ENCODE measurements at places on chromosomes 2 and 18.

- peak; percentile 88 for DNase-seq
These were observed 146.0 kb downstream of the SETBP1 start for GRCh38 chr18:44826418-44827259.

DNA sequence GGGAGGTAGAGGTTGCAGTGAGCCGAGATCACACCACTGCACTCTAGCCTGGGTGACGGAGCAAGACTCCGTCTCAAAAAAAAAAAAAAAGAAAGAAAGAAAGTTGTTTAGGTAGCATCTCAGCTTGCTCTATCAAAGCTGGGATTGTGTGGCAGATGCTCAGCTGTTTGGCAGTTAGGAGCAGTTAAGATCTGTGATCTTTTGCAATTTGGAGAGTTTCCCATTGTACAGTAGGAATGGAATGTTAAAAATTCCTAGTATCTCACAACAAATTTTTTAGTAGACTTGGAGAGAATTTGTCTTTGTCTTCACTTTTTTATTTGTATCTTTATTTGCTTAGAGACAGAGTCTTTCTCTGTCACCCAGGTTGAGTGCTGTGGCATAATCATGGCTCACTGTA is 122.9 kb upstream of the UNC80 start:
- no peak for DNase-seq

DNA sequence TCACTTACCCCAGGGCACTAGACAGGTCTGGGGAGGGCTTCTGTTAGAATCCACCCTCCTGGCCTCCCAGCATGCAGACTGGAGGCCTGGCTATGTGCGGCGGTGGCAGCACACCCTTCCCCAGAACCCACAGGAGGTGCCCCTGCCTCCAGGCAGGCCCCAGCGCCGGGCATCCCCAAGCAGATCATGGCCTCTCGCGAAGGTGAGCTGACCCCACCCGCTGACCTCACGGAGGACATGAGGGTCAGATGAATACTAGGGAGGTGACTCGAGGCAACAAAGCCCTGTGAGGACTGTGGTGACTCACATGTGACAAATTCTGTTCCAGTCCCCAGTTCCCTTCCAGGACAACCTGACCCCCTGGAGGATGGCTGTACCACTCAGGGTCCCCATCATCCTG is 1.9 kb downstream of the MAB21L4 start:
- DNase-seq: no peak

- no peak for DNase-seq
These were observed 46.2 kb upstream of the ITGAV start for GRCh38 chr2:186543561-186544131.

DNA sequence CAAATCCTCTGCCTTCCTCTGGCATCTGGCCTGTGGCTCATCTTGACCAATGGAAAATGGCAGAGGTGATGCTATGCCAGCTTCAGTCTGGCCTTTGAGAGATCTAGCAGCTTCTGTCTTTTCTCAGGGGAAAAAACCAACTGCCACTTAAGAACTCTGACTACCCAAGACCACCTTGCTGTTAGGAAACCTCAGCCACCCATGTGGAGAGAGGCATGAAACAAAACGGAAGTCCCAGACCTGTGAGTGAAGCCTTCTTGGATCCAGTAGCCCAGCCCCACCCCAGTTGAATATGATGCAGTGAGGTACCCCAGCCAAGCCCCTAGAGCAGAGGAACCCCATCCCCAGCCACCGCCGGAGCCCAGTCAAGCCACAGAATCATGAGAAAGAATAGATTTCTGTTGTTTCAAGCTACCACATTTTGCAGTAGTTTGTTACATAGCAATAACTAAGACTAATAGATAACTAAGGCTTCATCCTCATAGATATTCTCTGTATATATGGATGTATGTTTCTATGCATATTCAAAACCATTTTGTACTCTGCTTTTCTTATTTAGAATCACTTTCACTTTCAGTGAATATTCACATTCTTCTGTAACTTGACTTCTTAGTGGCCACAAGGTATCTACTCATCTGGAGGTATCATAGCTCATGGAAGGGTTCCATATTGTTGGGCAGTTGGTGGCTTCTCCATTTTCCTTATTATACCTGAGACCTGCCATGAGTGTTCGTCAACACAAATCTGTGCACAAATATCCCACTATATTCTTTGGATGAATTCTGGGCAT is 142.1 kb downstream of the FBXO15 start:
- no peak for DNase-seq

DNA sequence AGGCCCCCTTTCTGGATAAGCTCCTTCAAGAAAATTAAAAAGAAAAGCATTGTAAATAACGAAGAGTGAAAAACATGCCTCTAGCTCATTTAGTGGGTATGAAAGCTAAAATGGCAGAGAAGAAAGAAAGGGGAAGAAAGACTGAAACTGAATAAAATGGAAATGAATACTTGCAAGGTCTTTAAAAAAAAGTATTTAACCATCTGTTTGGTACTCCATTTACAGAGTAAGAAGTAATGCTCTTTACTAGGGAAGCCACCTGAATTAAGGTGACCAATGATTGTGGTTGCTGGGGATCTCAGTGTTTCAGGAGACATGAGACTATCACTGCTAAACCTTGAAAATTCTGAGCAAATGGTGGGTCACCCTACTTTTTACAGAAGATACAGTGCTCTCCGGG is 17.7 kb upstream of the ARL5A start:
- DNase-seq: no peak

DNA sequence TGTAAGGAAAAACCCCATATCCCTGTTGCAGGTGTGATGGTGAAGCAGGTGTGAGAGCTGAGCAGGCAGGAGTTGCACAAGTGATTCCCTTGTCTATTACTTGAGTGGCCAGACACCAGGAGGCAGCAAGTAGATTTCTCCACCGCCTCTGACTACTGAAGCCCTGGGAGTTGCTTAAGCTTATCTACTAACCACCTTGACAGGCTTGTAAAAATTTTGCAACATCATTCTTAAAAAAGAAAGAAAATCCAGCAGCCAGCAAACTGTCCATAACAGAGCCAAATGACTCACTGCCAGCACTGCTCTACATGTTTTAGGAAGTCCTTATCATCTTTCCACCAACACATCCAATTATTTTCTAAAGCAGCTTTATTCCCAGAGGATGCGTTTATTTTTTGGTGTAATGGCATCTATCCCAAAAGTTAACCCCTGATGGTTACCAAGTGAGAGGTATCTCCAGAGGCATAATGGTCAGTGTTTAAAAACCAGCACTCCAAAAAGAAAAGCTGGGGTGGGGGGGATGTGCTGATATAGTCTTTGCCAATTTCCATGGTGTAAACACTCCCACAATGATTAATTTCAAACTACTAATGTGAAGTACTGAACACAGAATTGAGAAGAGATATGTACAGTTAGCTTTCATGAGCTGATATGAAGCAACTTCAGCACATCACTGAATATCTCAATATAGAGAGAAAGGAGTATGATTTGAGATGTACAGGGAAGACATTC is 16.3 kb upstream of the GPR39 start:
- DNase-seq: no peak

GRCh38 chr2:117832905-117833613 is 18.6 kb downstream of the DDX18 start:
- no peak for DNase-seq

GRCh38 chr2:54579061-54579681 is 123.0 kb downstream of the SPTBN1 start:
- DNase-seq: no peak

GRCh38 chr18:77138270-77138669 is 5.7 kb upstream of the MBP start:
- no peak for DNase-seq

- no peak for DNase-seq
These were observed 15.8 kb downstream of the ATF2 start for GRCh38 chr2:175152242-175152641.

- no peak for DNase-seq
These were observed 286.2 kb upstream of the LRP1B start for GRCh38 chr2:142416996-142417395.

GRCh38 chr2:106334802-106335201 is 133.4 kb downstream of the RGPD3 start:
- DNase-seq: no peak

GRCh38 chr2:176067589-176068418 is 16.0 kb downstream of the EVX2 start:
- DNase-seq: no peak

- no peak for DNase-seq
These were observed 161.3 kb downstream of the RTP5 start for GRCh38 chr2:242030858-242031257.

DNA sequence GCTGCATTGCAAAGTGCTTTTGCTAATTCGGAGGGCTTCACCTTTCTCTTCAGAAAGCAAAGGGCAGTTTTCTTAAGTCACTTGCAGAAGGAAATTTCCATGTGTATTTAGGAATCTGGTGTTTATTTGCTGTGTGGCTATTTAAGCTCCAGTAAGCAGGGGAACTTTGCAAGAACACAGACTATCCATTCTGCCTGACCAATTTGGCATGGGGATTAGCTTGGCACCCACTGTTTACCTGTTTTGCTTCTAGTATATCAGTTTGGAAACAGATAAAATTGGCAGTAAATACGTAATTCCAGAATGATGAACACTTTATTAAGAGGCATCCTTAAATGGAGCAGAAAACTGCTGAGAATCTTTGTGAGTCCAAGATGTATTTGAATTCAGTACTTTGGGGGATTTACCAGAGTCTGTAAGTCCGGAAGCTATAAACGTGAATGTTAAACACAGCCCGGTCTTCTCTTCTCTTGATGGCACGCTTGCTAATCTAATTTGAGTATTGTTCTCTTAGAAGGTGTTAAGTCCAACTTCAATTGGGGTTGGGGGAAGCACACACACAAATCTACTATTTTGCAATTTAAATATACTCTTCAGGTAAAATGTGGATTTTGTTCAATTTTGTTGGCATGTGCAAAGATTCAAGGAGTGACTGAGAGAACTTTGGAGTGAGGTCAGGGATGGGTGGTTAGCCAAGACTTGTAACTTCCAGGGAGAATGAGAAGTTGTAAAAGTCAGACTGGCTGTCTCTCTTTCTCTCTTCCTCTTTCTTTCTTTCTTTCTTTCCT is 650 bp downstream of the ACKR3 start:
- no peak for DNase-seq

DNA sequence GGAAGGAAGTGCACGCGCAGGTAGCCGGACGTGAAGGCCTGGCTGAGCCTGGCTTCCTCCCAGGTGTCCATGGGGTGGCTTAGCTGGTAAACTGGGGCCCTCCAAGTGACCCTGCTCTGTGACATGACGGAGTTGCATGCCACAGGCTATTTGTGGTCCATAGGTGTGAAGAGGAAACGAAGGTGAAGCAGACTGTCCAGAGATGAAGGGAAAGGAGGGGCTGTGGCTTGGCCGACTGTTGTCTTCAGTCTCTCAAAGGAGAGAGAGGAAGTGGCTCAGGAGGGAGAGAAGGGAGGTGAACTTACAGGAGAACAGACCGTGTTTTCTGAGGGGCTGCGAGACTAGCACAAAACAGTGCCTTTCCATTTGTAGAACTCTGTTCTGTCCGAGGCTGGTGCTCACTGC is 19.3 kb downstream of the INPP5D start:
- no peak for DNase-seq

DNA sequence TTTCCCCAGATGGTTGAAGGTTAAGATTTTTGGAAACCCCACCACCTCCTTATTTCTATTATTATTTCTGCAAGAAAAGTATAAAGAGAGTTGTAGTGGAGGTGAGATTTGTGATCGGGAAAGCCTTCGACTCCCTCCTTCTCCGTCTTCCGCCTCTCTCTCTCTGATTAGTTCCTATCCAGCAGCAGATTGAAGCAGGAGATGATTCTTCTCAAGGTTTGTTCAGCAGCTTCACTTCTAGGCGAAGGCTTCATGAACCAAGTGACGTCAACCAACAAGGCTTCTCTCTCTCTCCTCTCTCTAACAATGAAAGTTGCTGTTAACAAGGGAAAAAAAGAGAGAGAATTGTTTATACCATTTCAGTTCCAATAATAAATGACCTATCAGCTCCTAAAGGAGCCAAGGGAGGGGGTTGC is at the start of gene BAZ2B:
TSS of gene BAZ2B (minus strand) at position 263 of the 416 bp plus-strand sequence. CDS start 137,829 bp downstream, outside the sequence.
- peak; percentile 61 for DNase-seq

DNA sequence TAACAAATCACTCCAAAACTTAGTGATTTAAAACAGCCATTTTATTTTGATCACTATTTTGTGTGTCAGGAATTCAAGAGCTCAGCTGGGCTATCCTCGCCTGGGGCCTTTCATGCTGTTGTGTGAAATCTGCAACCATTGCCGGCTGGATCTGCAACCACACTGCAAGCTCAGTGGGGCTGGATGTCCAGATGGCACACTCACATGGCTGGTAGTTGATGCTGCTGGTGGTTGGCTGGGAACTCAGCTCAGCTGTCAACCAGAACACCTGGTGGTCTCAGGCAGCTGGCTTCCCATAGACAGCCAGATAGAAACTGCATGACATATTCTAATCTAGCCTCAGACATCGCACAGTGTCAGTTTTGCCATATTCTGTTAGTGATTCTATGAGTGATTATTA is 30.6 kb upstream of the AP1S3 start:
- no peak for DNase-seq

DNA sequence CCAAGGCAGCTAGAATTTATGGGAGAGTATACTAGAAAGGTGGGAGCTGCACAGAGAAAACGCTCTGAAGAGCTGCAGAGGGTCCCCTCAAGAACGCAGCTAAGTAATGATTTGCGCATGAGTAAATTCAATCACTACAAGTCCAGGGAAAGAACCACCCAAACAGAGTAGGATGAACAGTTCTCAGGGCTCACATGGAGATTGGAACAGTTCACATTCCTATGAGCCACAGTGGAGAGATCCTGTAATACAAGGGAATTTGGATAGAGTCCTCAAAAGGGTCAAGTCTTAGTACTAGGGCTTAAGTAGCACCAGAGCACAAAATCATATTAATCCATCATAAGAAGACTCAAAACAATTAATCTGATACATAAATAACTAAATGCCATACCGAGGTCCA is 12.7 kb downstream of the OLA1 start:
- no peak for DNase-seq

GRCh38 chr2:7649461-7650228 is 732.4 kb downstream of the RNF144A start:
- DNase-seq: no peak

DNA sequence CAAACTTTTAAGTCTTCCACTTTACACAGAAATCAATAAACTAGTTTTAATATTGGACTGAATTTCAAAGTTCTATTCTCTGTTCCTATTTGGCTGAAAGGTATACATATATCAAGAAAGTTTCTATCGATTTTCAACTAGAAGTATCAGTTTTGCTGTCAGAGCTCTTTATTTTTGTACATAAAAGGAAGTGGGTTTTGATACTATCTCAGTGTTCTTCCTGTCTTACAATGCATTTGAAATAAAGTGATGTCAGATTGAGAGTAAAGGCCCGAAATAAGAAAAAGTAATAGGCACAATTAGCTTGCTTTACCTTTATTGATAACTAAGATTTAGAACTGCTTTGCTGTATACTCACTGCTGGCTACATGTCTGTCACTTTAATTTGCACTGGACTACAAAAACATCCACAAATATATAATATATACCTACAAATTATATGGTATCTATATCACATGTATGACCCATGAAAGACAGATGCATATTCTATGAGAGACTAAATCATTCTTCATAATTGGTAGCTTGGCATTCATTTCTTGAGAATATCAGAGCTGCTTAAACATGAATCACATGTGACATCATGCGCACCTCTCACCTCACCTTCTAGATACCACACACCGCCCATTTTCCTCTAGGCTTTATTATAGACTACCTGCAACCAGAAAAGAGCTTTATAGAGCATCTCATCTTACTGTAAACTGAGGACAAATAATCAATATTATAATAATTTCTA is 83.6 kb downstream of the ASXL2 start:
- DNase-seq: no peak
